HS-5 (cell line): ENCODE measurements at places on chromosomes 5 and 9.

DNA sequence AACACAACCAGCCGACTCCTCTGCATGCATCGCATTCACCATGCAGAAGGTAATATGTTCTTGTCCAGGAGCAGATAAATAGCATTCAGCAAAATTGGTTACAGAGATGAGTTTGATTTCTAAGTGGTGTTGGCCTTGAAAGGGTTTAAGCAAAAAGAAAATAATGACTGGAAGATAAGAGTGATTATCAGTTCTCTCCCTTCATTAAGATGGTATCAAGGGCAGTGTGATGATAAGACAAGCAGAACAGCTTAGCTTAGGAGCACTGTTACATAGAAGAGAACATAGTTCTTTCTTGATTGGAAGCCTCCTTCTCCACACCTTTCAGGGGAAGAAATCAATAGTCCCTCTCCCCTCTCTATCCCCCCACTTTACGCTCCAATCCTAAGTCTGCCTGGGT is 121.5 kb downstream of the GALNT10 start:
- no peak for DNase-seq

DNA sequence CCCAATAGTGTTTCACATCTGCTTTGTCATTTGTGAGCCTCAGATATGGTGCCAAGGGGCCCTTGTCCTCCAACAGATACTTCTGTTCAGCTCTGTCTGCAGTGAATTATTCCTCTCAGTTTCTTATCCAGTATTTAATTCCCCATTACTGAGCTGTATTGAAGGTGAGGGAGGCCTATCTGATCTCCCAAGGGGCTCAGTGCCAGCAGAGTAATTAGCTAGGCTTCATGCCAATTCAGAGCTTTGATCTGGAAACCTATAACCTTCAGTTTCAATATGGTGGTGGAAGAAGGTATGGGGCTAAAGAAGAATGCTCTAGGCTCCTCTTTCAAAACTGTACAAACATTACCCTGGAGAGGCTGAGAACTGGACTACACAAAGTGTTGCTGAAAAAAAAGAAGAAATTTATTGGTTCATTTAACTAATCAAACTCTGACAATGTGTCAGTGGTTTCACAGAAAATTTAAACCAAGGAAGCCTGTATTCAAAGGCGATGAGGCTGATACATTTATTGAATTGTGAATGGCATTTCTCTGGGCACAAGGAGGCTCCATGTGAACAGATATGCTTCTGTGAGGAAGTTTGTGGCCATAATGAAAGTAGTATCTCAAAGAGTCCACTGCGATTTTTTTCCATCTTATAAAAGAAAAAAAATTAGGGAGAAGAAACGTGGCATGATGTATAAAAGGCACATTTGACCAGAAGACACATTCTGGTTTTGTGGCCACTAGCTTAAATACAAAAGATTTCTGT is 397.8 kb downstream of the TLE4 start:
- no peak for DNase-seq

DNA sequence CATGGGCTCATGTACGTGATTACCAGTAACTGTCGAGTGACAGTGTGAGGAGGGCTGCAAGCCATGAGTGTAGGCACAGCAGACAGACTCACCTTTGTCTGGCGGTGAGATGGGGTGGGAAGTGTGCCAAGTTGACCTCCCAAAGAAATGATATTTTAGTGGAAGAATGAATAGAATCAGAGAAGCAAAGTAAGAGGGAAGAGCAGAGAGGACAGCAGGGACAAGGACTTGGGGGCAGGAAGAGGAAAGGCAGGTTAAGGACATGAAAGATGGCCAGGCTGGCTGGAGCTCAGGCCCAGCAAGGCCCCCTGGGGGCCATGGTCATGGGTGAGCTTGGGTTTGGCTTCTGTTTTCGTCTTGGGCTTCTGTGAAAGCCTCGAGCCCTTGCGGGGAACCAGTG is 20.2 kb downstream of the TGFBI start:
- no peak for DNase-seq

- no peak for DNase-seq
Measured at GRCh38 chr5:172243302-172243701, 40.3 kb downstream of the UBTD2 start.

GRCh38 chr9:17082343-17083064 is 52.3 kb upstream of the CNTLN start:
- DNase-seq: no peak

DNA sequence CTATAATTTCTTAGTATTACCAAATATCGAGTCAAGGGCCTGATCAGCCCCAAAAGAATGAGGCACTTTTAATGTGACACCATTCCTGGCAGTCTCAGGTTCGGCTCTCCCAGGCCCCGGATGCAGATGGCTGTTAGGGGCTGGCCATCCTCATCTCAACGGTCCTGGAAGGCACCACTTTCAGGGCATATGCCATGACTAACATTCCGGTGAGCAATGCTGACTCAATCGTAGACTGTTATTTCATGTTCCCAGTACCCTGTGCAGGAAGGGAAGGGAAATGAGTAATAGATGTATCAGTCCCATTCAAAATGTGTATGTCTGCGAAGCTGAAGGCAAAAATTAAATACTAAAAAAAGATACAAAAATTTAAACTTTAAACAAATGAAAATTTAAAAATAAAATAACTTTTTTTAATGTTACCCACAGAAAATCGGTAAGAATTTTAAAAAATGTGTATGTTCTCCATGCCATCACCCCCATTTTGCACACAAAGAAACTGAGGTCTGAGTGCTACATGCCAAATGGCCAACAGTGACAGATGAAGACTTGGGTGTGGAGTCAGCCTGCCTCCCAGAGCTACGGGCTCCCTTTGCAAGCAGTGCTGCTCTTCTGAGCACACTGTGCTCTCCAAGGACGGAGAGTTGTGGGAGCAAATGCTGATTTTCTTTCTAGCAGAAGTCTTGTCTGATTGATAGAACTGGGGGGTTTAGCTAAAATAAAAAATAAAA is 79.0 kb downstream of the GLDC start:
- DNase-seq: peak; percentile 98

DNA sequence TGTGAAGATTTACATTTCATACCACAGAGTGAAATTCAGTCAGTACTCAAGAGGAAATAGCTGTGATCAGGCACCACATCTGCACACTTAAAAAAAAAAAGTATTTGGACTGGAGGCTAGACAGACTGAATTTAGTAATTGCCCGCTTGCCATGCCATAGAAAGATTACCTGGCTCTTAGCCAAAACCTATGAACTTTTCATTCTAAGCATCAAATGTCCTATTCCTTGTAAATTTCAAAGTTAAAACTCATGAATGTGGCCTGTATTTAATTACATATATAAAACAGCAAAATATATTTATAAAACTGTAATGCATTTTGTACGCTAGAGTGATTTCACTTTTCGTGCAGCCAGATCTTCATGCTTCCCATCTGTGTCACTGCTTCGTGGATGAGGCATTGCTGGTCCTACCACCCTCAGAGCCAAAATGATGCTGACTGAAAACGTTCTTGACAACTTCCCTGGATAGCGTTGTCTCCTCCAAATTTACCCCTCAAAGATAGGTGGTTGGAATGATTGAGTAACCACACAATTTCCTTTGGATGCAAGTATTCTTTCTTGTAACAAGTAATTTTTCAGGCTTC is 447.9 kb upstream of the SGCD start:
- no peak for DNase-seq

DNA sequence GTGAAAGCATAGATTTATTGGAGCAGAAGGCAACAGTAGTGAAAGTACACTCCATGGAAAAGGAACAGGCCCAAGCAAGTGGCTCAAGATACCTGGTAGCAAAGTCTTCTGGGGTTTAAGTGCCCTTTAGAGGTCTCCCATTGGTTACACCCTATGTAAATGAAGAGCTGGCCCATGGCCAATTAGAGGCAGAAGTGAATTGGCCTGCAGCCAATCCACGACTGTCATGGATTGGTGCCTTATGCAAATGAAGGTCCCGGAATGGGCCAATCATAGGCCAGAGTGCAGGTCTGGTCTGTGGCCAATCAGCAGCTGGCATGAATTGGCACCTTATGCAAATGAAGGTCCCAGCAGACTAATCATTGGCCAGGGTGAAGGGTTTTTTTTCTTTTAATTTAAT is 64.2 kb upstream of the PCSK5 start:
- DNase-seq: no peak

GRCh38 chr9:15298362-15298761 is 8.7 kb downstream of the TTC39B start:
- no peak for DNase-seq

GRCh38 chr5:175894793-175895192 is 23.4 kb downstream of the CPLX2 start:
- DNase-seq: no peak

DNA sequence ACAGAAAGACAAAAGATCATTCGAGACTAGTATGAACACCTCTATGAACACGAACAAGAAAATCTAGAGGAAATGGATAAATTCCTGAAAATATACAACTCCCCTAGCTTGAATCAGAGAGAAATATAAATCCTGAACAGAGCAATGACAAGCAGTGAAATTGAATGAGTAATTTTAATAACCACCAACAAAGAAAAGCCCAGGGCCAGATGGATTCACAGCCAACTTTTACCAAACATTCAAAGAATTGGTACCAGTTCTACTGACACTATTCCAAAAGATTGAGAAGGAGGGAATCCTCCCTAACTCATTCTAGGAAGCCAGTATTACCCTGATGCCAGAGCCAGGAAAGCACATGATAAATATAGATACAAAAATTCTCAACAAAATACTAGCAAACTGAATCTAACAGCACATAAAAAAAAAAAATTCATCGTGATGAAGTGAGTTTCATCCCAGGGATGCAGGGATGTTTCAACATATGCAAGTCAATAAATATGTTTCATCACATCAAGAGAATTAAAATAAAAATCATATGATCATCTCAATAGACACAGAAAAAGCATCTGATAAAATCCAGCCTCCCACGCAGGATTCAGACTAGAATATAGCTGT is 25.2 kb upstream of the PTGER4 start:
- no peak for DNase-seq

- DNase-seq: no peak
Measured at GRCh38 chr5:74375271-74375670, 265.3 kb downstream of the ENC1 start.

DNA sequence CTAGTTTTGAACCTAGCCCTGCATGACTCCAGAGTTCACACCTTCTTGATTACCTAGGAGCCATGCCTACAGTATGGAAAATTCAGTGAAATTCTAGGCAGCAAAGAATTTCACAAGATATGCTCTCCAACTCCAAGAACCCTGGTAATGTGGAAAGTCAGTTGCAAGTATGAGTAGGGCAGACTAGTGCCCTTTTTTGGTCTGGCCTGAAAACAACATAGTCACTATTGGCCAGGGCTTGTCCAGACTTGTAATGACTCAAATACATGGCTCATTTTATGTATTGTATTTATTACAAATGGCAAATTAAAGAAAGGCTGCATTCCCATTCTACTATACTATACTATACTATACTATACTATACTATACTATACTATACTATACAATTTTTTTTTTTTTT is 160.4 kb downstream of the ESM1 start:
- no peak for DNase-seq

DNA sequence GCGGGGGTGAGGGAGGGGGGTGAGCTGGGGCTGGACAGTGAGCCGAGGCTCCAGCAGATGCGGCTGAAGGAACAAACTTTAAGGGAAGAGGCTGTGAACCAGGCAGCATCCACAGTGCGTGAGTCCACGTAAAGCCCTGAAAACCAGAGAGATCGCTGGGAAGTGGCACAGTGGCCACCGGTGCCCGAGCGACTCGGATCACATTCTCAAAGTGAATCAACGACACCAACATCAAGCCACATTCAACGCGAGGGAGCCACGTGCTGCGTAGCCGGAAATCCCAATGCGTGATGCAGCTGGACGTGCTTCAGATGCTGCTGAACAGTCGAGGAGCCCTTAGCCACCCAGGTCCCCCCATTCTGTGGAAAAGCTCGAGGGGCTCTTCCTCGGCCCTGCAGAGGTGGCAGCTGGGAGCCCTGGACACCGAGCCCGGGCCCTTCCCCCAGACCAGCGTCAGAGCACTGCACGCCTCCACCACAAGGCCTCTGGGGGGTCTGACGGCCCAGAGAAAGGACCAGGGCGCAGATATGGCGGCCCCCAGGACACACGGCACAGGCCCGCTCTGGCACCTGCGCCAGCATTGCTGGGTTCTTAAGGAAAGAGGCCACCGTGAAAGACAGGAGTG is 53.7 kb upstream of the EXOC3 start:
- no peak for DNase-seq

- DNase-seq: no peak
Measured at GRCh38 chr5:176697267-176697933, 50.1 kb downstream of the TSPAN17 start.

DNA sequence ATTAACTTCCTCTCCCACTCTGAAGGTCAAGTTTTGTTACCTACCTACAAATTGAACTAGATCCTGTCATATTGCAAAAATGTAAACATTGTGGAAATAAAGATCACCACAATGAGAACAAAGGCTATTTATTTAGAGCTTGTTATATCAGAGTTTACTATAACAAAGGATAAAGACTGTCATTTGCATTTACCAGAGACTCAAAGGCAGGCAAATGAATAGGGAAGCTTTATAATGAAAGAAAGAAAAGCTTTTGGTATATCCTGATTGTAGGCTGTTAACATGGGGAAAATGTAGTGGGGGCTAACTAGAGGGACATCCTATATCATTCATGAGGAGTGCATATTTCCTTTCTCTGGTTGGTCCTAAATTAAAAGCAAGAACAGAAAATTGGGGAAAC is 403.5 kb upstream of the TYRP1 start:
- no peak for DNase-seq

DNA sequence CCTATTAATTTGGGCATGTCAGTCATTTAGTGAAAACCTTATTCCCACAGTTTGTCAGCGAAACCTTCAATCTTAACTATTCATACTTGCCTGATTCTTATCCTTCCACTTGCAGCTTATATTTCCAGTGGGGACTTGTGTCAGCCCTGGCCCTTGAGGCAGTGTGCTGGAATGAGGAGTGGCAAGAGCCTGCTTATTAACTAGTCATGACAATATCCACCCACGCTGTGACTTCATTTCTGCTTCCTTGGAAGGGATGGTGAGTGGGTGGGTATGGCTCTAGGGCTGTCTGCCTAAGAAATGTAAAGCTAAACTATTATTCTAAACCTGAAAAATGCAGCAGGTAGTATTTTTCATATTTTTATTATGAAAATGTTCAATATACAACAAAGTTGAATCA is 34.0 kb upstream of the LURAP1L start:
- DNase-seq: no peak
